Panc1 (cell line): ENCODE measurements at places on chromosomes 7 and 10. TPM values are rescaled to one million over a fixed set of nuclear protein-coding genes. Genes with fewer than 3 reads are reported as not detected.
A peak's percentile ranks its signal among the peaks of the same experiment; 100 is the strongest.

The HABP2 gene
- 0.13 TPM for total RNA-seq

The NACAD gene
- total RNA-seq: 5.3 TPM

The TCAF2 gene
- total RNA-seq: 0.28 TPM

The SKAP2 gene
- 66.8 TPM for total RNA-seq

DNA sequence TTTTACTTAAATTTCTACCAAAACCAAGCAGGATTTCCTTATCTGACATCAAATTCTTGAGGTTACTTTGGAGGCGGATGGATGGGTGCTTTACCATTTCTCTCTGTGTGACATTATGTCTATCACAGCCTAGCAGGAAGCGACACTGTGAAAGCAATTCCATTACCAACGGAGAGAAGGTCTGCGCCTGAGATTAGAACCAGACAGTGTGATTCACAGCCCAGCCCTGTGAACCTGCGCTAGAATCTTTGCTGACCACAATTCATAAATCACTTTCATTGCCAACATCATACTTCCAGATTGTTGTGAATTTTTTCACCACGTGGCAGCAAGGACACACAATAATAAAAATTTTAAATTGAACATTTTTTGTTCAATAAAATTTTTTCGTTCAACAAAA, 126.5 kb downstream of the CUBN start:
- peak overlapping the region; percentile 78 for H3K27ac ChIP-seq
- no peaks in the 10 kb centered on the region; the same call in 1 of the 2 replicates for H3K4me1 ChIP-seq
- no peaks in the 10 kb centered on the region for H3K27me3 ChIP-seq
- H3K36me3 ChIP-seq: no peaks in the 10 kb centered on the region

DNA sequence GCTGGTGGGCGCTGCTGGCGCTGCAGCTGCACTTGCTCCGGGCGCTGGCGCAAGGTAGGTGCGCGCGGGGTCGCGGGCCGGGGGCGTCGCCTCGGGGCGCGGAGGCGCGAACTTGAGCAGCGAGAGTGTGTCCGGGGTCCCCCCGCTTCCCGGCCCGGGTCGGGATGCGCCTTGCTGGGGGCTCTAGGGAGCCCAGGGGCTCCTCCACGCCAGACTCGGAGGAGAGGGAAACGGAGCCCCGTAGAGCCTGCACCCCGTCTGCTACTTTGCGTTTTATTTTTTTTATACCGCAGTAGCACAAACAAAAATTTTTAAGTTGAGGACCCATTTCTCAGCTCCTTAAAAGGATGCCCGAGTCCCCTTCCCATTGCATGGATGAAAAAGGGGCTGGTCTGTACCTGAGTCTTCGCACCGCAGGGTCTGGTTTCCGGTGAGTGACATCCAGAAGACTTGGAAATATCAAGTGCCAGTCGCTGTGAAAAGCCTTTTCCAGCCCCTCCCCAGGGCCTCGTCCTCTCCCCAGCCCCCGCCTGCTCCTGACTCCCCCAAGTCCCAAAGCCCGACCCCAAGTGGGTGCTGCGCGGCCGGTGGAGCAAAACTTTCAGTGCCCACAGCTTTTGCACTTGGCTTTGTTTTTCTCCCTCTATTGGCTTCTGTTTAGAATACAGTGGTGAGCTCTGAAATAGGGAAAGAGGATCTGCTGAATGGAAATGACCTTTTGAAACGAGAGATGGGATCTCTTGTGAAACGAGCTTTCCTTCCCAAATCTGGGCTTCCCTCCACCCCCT, 973 bp downstream of the SDK1 start:
- peak; percentile 32 for DNase-seq
- peaks cover 52% of the 10 kb centered on the region for H3K4me1 ChIP-seq
- H3K36me3 ChIP-seq: no peaks in the 10 kb centered on the region
- H3K27ac ChIP-seq: peak overlapping the region; percentile 90
- H3K4me3 ChIP-seq: peak overlapping the region; percentile 65

The SPACDR gene
- total RNA-seq: 1.5 TPM
